Effector CD8-positive, alpha-beta T cell (primary cell): ENCODE measurements at places on chromosomes 4 and X.

- no peak for DNase-seq
These were observed 726.2 kb downstream of the RPA4 start for GRCh38 chrX:97609938-97610337.

GRCh38 chr4:797066-797465, 28.9 kb downstream of the CPLX1 start:
- DNase-seq, result no peak

- no peak for DNase-seq
These were observed 59.3 kb downstream of the AFF1 start for GRCh38 chr4:86993909-86994681.

GRCh38 chr4:52837716-52838558, 24.2 kb upstream of the RASL11B start:
- no peak for DNase-seq

DNA sequence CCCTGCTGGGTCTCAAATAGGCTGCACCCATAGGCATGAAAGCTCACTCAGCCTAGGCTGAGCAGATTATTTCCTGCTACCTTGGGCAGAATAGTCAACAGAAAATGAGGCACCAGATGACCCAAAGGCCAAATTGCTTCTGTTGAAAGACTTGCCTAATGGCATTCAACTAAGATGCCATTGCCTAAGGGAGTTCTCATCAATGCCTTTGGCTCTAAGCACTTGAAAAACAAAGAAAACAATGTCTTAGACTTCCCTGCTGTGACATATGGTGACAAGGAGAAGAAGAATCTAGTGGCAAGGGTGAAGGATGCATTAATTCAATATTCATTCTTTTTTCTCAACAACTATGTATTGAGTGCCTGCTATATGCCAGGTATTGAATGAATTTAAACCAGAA, 25.7 kb upstream of the PCDH19 start:
- DNase-seq, result no peak

GRCh38 chrX:40081679-40082068, 16.1 kb downstream of the BCOR start:
- no peak for DNase-seq

- no peak for DNase-seq
These were observed 52.8 kb downstream of the LRBA start for GRCh38 chr4:150962245-150962644.

DNA sequence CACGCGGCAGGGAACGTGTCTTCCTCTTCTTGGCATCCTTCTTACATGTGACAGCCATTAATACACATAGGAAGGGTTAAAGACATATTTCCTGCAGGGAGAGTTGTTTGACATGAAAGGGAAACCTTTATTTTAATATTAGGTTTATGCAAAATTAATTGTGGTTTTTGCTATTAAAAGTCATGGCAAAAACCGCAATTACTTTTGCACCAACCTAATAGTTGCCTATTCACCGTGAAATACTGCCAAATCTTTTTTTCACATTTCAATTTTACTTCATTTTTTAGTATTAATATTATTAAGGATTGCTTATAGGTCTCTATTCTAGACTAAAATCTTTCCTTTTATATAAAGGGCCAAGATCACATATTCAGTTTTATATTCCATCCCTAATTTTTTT, 230.4 kb upstream of the PITX2 start:
- no peak for DNase-seq

- DNase-seq, result no peak
These were observed 667.1 kb downstream of the SH3BGRL start for GRCh38 chrX:81868979-81869378.

DNA sequence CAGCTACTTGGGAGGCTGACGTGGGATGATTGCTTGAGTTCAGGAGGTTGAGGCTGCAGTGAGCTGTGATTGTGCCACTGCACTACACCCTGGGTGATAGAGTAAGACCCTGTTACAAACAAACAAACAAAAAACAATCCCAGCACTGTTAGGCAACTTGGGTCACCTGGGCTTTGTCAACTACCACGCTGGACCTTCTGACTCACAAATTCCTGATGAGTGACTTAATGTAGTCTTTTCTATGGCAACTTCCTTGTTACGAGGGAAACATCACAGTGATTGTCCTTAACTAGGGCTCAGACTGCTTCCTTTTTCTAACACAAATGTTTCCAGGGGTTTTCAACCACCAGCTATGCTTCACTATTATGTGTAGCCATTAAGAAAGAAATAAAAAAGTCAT, 128.8 kb upstream of the GPC4 start:
- no peak for DNase-seq

GRCh38 chr4:185293202-185293601, 83.8 kb downstream of the SNX25 start:
- DNase-seq, result no peak

GRCh38 chrX:151825925-151826485, 86.7 kb upstream of the MAGEA4 start:
- no peak for DNase-seq

- DNase-seq, result no peak
These were observed 57.8 kb downstream of the NDNF start for GRCh38 chr4:121014544-121014943.

DNA sequence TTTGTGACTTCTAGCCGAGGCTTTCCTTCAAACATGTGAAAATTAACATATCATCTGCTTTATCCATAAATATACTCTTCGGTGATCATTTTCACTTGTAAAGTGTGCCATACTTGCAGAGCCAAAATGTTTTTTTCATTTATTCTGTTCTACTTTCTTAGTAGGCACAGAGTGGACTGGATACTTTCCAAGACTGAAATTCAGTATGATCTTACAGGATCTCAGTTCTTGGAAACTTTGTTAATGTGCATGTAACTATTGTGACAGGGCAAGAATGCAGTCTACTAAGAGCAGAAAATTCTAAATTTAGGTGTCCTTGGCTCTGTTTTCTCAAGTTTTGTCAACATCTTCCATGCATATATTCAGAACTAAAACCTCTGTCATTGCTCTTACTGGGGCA, 284.9 kb downstream of the TEX13A start:
- no peak for DNase-seq

GRCh38 chr4:47659342-47659741, 174.3 kb downstream of the ATP10D start:
- no peak for DNase-seq

DNA sequence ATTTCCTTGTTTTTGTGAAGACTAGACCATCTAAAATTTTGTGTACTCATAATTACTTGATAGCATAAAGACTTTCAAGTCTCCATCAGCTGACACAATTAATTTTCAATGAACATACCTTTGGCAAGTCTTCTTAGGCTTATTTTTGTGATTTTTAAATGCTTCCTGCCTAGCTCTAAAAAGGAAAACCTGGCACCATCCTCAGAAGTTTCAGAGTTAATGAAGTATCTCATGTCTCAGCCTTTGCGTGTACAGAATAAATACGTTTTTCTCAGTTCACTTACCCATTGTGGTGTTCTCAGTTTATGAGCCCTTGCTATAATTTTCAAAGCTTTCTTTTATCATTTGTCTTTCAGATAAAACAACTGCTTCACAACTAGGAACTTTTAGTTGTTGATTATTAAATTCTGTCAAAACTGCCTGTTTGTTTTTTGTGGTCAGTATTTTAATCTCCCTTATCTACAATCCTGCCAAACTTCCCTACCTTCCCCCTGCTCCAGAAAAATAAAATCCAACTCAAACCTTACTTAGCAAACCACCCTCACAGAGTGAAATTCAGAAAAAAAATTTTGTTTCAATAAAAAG, 21.6 kb downstream of the ADD1 start:
- DNase-seq, result no peak

GRCh38 chrX:119685225-119686066, 7.5 kb downstream of the SEPTIN6 start:
- no peak for DNase-seq

DNA sequence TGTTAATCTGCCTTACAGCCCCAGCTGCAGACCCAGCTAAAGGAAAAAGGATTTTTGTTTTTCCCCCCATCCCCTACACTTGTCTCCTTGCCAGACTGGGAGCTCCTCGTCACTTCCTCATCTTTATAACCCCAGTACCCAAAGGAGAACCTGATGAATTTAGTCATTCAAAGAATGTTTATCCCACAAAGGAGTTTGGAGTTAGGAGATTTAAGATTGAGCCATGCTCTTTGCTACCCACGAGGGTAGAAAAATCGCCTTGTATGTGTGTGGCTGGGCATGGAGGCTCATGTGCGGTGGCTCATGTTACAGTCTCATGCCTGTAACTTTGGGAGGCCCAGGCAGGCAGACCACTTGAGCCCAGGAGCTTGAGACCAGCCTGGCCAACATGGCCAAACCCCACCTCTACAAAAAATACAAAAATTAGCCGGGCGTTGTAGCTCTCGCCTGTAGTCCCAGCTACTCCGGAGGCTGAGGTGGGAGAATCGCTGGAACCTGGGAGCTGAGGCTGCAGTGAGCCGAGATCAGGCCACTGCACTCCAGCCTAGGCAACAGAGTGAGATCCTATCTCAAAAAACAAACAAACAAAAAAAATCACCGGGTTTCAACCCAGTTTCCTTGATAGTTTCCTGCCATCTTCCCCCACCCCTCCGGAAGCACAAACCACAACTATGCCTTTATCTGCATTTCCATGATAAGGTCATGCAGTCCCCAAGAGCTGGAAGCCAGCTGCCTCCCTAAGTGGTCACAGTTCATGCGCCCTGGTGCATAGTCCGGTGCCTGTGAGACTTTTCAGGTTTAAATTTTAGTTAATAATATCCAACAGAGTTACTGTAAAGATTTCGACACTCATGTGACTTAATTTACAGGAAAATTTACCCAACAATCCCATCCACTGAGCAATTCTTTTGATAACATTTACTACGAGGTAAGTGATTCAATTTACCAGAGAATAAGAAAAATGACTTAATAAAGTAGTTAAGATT, 1.5 kb downstream of the CFAP97 start:
- DNase-seq, result peak; percentile 5

DNA sequence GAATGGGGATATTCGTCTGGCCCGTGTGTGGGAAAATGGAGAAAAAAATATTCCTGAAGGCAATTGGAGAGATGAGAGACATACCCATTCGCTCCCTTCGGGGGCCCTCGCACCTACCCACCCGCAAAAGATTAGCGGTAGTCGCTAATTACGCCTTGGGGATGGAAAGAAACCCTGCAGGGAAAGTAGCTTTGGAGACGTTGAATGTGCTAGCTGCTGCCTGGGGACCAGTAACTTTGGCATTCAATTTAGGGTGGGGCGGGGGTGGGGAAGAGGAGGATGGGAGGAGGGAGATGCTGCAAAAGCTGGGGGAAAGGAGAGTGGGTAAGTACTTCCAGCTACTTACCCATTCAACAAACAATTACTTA, 407 bp upstream of the ZC4H2 start:
- DNase-seq, result no peak

DNA sequence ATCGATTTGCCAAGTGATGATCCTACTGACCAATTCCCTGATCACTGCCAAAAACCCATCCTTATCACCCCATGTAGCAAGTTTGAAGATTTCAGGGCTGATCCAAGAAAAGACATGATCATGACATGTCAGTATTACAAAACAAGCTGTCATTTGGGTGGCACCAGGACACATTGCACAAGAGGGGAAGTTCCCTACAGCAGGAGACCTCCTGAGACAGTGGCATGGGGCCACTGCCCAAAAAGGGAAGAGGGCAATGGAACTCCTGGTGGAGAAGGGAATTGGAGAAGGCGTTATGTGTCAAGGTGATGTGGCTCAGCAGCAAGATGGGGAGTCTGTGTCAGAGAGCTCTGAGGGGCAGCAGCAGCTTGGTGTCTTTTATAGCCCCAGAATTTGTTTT, 43.4 kb downstream of the ZNF182 start:
- DNase-seq, result no peak

- DNase-seq, result no peak
These were observed 21.8 kb upstream of the AREG start for GRCh38 chr4:74423104-74423503.

DNA sequence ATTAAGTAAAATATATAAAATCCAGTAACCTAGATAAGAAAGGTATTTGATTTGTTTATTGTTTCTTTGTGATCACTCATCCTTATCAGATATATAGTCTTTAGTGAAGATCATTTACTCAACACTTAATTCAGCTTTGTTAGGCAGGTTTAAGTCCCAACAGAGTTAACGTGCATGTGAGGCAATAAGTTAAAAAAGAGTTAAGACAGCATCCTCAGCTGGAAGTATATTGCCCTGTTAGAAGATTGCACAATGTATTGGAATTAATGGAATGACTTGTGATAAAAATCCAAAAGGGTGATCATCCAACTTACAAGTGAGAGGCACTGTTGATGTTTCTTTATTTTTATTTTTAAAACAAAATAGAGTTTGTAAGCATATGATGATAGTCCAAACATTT, 1162.1 kb downstream of the RAPGEF2 start:
- DNase-seq, result no peak

DNA sequence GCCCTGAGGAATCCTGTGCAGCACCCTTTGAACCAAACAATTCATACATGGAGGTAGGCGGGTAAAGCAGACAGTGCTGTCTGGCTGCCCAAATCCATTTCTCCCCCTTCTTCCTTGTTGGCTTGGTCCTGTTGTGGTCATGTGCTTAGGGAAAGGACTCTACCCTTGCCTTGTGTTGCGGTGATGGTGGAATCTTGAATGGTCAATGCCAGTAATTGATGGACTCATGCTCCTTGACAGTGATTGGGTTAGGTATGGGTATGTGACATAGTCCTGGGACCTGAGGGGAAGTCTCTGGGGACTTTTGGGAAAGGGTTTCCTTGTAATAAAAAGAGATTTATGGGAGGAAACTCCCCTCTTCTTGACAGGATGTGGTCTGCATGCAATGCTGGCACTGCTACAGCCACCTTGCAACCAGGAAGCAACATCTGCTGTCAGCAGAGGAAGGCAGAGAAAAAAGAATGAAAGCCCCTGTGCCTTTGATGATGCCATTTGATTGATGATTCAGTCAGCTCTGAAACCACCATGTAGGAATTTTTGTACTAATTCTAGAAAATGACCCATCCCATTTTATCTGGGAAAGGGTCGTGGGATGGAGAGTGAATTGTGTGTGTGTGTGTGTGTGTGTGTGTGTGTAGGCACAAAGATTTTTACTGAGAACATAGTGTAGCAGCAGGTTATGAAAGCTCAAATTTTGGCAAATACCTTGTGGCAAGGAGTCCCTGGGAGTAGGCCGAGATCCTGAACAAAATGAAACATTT, 30.0 kb upstream of the HUWE1 start:
- DNase-seq, result peak; percentile 8

DNA sequence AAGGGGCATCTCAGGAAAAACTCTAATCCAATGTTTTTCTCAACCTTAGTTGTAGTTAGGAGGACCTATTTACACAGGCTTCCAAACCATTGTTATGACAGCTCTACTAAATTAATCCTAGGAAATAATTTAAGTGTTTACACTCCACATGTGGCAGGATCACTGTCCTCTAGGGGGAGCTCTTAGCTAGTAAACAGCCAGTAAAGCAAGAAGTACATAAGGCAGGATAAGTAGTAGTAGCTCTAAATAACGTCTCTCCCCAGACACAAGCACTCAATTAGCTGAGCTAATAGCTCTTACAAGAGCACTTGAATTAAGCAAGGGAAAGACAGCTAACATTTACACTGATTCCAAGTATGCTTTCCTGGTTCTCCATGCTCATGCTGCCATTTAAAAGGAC, 37.3 kb downstream of the NUDT11 start:
- DNase-seq, result no peak
